ENCODE measurements at places on chromosomes 11 and 22. TPM values are rescaled to one million over a fixed set of nuclear protein-coding genes. Genes with fewer than 3 reads are reported as not detected.

GRCh38 chr11:1005928-1006327 is 30.6 kb downstream of the MUC6 start:
- peaks cover 86% of the 10 kb centered on the region for H3K36me3 ChIP-seq
- H3K4me3 ChIP-seq: no peak overlapping the region
- H3K4me1 ChIP-seq: no peaks in the 10 kb centered on the region

DNA sequence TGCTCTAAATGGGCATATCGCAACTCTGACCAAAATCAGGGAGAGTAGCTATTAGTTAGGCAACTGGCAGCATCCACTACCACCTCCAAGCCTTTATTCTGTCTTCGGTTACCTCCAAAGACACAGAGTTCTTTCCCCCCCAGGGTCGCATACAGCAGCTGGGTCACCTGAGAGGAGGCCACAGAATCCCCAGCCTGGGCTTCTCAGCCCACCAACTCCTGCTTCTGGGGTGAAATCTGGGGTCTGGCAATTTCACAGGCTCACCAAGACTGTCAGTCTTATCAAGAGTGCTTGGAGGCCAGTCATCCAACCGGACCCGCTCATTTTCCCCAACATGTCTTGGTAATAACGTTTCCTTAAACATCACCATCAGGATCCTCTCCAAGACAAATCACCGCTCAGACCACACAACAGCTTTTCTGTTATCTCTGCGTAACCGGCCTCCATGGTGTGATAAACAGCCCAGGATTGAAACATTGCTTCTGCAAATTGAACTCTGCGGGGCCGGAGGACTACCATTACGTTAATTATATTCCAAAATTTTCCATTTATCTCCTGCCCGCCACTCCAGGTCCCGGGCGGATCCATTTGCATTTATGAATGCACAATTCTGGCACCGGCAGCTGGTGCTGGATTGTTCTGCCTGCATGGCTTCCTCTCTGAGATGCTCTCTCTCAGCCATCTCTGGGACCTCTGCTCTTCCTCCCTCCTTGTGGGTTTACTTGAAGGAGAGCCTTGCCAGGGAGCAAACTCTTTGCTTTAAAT is 35.6 kb downstream of the RTL6 start:
- no peak for DNase-seq
- no peak overlapping the region for H3K27ac ChIP-seq
- no peak overlapping the region for H3K4me3 ChIP-seq
- H3K36me3 ChIP-seq: no peaks in the 10 kb centered on the region
- peaks cover 10% of the 10 kb centered on the region for H3K27me3 ChIP-seq

DNA sequence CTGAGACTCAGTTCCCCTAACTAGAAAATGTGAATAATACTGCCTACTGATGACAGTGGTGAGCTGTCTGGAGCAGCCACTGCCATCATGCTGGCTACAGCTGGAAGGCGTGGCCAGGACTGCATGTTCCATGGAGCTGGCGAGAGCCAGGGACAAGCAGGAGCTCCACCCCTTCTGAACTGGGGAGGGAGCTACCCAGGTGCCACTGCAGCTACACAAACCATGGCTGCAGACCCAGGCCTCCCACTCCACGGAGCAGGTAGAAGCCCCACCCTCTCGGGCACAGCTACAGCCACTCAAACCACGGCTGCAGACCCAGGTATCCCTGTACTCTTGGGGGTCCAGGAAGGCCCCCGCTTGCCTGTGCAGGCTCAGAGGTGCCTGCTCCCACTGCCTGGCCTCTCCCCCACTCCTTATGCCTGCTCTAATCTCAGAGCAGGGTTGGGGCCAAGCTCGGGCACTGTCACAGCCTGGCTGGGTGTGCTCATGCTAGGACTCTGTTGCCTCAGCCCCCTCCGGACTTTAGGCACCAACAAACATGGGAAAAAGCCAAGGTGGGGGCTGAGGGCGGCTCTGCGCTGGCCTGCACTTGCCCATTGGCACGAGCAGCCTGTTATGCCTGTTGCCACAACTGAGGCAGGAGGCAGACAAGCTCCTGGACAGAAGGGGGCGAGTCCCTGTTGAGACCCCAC is 51.7 kb downstream of the RAB30 start:
- DNase-seq: no peak
- no peak overlapping the region for H3K27ac ChIP-seq
- no peak overlapping the region for H3K4me3 ChIP-seq
- H3K27me3 ChIP-seq: no peaks in the 10 kb centered on the region

The FGF4 gene
- total RNA-seq: not detected

DNA sequence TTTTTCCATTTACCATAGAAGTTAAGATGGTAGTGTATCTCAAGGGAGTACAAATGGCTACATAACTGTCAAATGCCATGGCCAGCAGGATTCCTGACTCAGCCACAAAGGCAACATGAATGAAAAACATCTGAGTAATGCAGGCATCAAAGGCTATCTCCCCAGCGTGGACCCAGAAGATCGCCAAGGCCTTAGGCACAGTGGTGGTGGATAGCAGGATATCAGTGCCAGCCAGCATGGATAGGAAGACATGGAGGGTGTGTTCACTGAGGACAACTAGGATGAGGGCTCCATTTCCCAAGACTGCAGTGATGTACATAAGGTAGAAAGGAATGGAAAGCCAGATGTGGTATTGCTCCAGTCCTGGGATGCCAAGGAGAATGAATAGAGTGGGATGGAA is 18.0 kb downstream of the OR52B2 start:
- DNase-seq: no peak
- no peaks in the 10 kb centered on the region for H3K4me1 ChIP-seq
- no peak overlapping the region for H3K4me3 ChIP-seq
- no peaks in the 10 kb centered on the region for H3K27me3 ChIP-seq
- no peaks in the 10 kb centered on the region for H3K36me3 ChIP-seq

DNA sequence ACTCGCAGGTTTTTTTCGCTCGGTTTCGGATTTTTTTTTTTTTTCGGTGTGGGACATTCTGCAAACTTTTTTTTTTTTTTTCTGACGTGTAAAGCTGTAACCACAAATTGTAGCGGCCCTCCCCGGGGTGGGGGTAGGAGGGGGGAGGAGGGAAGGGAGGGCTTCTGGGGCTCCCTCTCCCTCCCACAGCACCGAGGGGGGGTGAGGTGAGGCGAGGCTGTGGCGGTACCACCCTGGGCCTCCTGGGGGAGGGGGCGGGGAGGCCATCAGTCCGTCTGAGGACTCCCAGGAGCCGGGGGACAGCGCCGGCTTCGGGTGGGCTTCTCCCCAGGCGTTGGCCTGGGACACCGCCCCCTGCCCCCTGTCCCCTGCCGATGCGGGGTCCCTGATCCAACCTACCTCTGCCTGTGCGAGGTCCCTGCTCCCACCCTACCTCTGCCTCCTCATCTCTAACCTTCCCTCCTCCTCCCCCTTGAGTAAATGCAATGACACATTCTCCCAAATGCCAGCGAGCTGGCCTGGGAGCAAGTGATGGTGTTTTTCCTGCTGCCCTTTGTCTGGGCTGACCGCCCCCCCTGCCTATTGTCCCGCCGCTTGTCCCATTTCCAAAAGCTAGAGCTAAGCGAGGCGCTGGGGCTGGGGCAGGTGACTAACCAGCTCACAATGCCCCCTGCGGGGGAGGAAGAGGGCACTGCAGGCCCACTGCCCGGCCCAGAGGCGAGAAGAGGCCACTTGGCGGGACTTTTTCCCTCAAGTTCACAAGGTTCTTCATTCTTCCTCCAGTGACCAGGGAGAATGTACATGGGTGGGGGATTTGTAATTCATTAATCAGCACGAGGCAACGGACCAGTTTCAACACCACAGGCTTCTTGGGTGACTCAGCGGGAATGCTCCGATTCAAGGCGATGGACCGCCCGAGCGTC is 511 bp upstream of the CLCF1 start:
- DNase-seq: peak; percentile 72
- H3K27me3 ChIP-seq: no peaks in the 10 kb centered on the region

- peaks cover 9% of the 10 kb centered on the region for H3K27me3 ChIP-seq
- no peaks in the 10 kb centered on the region for H3K4me1 ChIP-seq
- DNase-seq: no peak
- H3K36me3 ChIP-seq: no peaks in the 10 kb centered on the region
- no peak overlapping the region for H3K4me3 ChIP-seq
These were observed 59.9 kb downstream of the FBXO7 start for GRCh38 chr22:32534252-32535235.

Data from activated B cell treated with CpG ODN at 0.5 μM for 24 hours (primary cell).